ENCODE measurements at places on chromosomes 3 and 15.

DNA sequence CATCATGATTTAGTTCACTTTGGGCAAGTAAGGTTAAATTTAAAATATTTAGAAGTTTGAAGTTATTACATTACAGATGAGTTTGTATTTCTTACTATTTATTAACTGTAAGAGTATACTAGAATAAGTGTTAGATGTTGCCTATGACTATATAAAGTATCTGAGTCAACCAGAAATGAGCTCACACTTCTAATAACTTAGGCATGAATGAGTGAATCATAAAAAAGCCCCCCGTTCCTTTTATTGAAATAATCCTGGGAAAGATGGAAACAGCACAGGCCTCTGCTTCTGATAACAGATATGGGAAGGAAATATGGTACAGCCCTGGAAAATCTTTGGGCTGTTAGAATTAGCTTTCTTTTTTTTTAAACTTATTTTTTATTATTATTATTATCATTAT lies 66.6 kb upstream of the TGFBR2 start:
- DNase-seq = no peak

- DNase-seq = no peak
These were observed 243.6 kb upstream of the MDFIC2 start for GRCh38 chr3:70556056-70556455.

DNA sequence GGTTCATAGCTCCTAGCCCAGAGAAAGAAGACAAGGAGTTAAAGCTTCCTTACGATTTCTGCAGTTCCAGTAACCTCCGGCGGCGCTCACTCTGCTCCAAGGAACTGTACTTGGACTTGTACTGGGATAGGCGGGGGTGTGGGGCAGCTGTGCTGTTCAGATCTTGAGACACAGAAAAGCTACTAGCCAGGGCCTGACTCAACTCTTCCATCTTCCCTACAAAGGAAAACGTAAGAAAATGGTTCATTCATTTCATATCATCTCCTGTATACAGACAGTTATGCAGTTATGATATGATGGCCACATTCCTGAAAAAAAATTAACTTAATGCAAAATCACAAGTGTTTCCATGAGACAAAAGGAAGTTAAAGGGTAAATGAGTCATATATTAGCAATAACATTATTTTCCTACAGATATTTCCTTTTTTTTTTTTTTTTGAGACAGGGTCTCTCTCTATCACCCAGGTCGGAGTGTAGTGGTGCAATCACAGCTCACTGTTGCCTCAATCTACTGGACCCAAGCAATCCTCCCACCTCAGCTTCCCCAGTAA lies 4.6 kb downstream of the SNUPN start:
- DNase-seq = peak; percentile 65

GRCh38 chr3:28844298-28845005 lies 436.4 kb upstream of the RBMS3 start:
- no peak for DNase-seq

- no peak for DNase-seq
These were observed 734.0 kb upstream of the NR2F2 start for GRCh38 chr15:95596496-95596895.

Measured in breast epithelium (tissue), 4 donors.